Omental fat pad (tissue), 4 donors: ENCODE measurements at places on chromosomes 7 and 10. TPM values are rescaled to one million over a fixed set of nuclear protein-coding genes. Genes with fewer than 3 reads are reported as not detected.

The NXPH1 gene
- not detected for total RNA-seq

The HOGA1 gene
- total RNA-seq = 8.7 TPM

The SPDYE2 gene
- not detected for total RNA-seq

The CPVL gene
- 58.6 TPM for total RNA-seq

The DLX6 gene
- not detected for total RNA-seq

The DRGX gene
- not detected for total RNA-seq

The HACD1 gene
- total RNA-seq = 19.8 TPM

The GPER1 gene
- 3.2 TPM for total RNA-seq

The HOXA5 gene
- 10.4 TPM for total RNA-seq

The VSIR gene
- 71.5 TPM for total RNA-seq

The GPR22 gene
- not detected for total RNA-seq

The VGF gene
- total RNA-seq = not detected
